ENCODE measurements at places on chromosomes 11 and 22.

GRCh38 chr11:79461144-79461543, 20.3 kb upstream of the TENM4 start:
- DNase-seq = no peak

- DNase-seq = peak; percentile 33
These were observed 1.0 kb downstream of the ANKRD42 start for GRCh38 chr11:83194281-83195142.

- no peak for DNase-seq
These were observed 20.3 kb downstream of the TEF start for GRCh38 chr22:41401781-41402648.

DNA sequence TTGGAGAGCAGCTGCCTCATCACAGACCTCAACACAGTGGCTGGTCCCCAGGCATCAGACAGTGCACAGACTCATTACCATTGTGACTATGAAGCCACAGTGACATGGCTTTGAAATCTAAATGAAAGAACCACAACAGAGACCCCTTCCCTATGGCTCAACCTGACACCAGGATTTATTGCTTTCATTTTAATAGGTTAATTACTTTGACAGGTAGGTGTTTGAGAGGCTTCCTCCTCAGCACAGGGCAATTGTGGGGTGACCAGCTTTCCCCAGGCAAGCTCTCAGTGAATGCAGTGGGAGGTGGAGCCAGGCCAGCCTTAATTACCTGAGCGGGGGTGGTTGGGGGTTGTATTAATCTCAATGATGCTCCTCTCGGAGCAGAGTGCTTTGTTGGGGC, 102.3 kb downstream of the CHST1 start:
- DNase-seq = no peak

GRCh38 chr22:25153961-25154666, 45.5 kb upstream of the CRYBB3 start:
- DNase-seq = no peak

GRCh38 chr11:91308069-91308468, 916.5 kb upstream of the FAT3 start:
- DNase-seq = no peak
